ENCODE measurements at places on chromosomes 6 and 20.

DNA sequence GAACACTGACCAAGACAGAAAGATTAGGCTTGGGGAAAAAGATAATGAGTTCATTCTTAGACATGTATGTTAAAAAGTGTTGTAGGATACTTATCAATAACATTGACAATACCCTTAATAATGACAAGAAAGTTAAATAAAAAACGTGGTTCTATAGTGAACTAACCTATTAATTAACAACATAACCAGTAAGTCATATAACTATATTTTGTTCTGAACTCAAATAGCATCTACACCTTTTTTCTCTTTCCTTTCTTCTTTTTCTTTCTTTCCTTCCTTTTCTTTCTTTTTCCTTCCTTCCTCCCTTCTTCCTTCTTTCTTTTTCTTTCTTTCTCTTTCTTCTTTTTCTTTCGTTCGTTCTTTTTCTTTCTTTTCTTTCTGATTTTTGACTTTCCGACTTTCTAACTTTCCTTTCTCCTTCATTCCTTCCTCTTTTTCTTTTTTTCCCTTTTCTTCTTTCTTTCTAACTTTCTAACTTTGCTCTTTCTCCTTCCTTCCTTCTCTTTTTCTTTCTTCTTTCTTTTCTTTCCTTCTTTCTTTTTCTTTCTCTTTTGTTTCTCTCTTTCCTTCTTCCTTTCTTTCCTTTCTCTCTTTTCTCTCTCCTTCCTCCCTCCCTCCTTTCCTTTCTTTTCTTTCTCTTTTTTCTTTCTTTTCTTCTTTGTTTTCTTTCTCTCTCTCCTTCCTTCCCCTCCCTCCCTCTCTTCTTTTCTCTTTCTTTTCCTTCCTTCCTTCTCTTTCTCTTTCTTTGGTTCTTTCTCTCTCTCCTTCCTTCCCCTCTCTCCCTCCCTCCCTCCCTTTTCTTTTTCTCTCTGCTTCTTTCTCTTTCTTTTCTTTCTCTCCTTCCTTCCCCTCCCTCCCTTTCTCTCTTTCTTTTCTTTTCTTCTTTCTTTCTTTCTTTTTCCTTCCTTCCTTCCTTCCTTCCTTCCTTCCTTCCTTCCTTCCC, 24.6 kb downstream of the PRSS35 start:
- no peak for DNase-seq

- no peak for DNase-seq
Observed at GRCh38 chr20:24436160-24436559, 33.3 kb upstream of the SYNDIG1 start.

- DNase-seq, result no peak
Observed at GRCh38 chr6:131519670-131520436, 53.2 kb upstream of the ARG1 start.

DNA sequence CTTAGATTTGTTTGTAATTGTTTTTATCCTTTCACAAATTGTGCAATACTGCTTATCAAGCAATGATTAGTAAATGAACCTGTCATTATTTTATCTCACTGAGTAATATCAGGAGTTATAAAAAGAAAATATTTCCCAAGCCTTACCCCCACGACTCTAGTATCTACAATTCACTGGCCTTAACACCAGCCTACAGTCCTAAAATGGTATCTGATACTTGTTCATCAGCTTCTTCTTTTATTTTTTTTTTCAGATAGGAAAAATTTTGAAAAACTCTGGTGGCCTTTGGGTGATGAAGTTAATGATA, 160.8 kb upstream of the FOXA2 start:
- DNase-seq, result no peak
